ENCODE measurements at places on chromosomes 6 and 20. TPM values are rescaled to one million over a fixed set of nuclear protein-coding genes. Genes with fewer than 3 reads are reported as not detected.

The EPPIN gene
- not detected for total RNA-seq

The MEI4 gene
- total RNA-seq, result not detected

The OR2J3 gene
- not detected for total RNA-seq

The RSPH9 gene
- 0.52 TPM for total RNA-seq

The PRDM13 gene
- total RNA-seq, result not detected

The PXDC1 gene
- total RNA-seq, result 14.1 TPM

The LST1 gene
- 3.7 TPM for total RNA-seq

The ADGRF5 gene
- 26.1 TPM for total RNA-seq

The COX4I2 gene
- 16.2 TPM for total RNA-seq

The VIP gene
- total RNA-seq, result not detected

Measured in skeletal muscle tissue (tissue), 5 donors.